NCI-H1048 (cell line): ENCODE measurements at places on chromosomes 16 and 17.

- DNase-seq = no peak
These were observed 4.4 kb downstream of the KDM6B start for GRCh38 chr17:7838090-7839075.

DNA sequence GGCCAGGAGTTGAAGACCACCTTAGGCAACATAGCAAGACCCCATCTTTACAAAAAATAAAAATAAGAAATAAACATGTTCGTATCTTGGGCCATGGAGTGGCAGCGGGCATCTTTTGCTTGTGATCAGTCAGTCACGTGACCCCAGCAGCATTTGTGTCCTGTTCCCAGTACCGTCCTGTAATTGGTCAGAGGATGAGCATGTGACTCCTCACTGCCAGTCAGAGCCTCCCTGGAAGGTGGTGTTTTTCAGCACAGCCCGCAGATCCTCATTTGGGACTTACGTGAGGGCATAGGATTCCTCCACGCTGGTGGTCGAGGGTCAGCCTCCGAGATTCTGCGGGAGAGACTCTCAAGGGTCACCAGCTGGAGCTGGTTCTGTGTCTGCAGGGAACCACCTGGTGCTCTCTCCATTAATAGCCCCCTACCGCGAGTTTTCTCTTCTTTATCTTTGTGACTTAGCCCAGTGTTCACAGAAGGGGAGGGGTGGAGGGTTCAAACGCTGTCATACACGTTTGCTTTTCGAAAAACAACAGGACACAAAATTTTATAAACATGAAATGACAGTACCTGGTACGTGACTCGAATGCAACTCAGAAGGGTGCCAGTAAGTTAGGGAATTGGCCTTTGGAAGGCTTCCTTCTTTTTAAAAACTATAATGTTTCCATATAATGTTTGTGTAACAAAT, 17.2 kb downstream of the MRC2 start:
- DNase-seq = no peak

GRCh38 chr16:85005285-85006069, 5.9 kb downstream of the ZDHHC7 start:
- DNase-seq = no peak

- DNase-seq = no peak
These were observed 124.5 kb downstream of the PRKCB start for GRCh38 chr16:23960081-23960885.

DNA sequence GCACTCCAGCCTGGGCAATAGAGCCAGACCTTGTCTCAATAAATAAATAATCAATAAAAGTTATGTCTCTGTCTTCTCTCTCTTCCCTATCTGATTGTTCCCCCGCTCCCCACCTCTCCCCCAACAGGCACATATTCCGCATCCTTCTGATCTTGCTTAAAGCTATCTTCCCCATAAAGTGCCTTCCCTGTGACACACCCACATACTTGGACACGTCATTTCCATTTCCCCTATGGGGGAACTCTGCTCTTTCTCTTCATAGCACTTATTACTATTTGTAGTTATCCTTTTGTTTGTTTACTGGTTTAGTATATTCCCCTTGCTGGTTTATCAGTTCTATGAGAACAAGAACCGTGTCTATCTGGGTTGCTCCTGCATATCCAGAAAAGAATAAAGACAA, 14.9 kb downstream of the MYO1D start:
- no peak for DNase-seq

DNA sequence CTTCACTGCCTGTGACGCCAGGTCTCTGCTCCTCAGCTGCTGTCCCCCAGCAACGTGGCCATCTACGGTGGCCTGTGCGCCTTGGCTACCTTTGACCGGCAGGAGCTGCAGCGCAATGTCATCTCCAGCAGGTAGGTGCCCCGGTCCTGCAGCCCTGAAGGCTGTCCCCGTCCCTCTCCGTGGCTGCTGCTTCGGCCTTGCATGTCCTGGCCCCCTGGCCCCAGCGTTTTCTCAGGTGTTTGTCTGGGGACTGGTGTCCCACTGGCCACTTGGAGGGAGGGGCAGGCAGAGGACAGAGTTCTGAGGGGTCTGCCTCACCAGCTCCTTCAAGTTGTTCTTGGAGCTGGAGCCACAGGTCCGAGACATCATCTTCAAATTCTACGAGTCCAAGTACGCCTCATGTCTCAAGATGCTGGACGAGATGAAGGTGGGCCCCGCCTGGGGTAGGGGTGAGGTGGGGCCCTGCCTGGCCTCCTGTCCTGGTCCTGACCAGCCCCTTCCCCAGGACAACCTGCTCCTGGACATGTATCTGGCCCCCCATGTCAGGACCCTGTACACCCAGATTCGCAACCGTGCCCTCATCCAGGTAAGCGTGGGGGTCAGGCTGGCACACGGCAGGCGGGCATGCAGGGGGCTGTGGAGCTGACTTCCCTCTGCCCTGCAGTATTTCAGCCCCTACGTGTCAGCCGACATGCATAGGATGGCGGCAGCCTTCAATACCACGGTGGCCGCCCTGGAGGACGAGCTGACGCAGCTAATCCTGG, 4.4 kb downstream of the GPS1 start:
- no peak for DNase-seq

- DNase-seq = no peak
These were observed 12.0 kb downstream of the CORO7 start for GRCh38 chr16:4404247-4404966.

GRCh38 chr16:71883849-71884638, at the start of gene ZNF821:
Gene ZNF821, minus strand, starts transcription at chr16:71884182. Its CDS starts 4,236 bp downstream, at chr16:71879946.
- peak; percentile 48 for DNase-seq

DNA sequence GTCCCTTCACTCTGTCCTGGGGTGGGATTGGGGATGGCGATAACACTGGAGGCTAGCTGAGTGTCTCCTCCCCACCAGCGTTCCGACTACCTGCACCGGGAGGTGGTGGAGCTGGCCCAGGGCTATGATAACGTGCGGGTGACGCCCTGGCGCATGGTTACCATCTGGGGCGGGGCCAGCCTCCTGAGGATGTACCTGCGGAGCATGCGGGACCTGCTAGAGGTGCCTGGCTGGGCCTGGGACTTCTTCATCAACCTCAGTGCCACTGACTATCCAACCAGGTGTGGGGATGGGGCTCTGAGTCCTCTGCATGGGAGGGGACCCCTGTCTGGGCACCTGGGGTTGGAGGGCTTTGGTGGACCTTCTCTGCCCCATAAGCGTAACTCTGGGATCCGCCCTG, 8.8 kb downstream of the XYLT2 start:
- no peak for DNase-seq

- DNase-seq = no peak
These were observed 43.4 kb downstream of the ADCY7 start for GRCh38 chr16:50309527-50310307.

- peak; percentile 17 for DNase-seq
These were observed at the start of gene SIAH1 for GRCh38 chr16:48385253-48386150. Gene SIAH1, minus strand, starts transcription at chr16:48385413. Its CDS starts 22,985 bp downstream, at chr16:48362428.

DNA sequence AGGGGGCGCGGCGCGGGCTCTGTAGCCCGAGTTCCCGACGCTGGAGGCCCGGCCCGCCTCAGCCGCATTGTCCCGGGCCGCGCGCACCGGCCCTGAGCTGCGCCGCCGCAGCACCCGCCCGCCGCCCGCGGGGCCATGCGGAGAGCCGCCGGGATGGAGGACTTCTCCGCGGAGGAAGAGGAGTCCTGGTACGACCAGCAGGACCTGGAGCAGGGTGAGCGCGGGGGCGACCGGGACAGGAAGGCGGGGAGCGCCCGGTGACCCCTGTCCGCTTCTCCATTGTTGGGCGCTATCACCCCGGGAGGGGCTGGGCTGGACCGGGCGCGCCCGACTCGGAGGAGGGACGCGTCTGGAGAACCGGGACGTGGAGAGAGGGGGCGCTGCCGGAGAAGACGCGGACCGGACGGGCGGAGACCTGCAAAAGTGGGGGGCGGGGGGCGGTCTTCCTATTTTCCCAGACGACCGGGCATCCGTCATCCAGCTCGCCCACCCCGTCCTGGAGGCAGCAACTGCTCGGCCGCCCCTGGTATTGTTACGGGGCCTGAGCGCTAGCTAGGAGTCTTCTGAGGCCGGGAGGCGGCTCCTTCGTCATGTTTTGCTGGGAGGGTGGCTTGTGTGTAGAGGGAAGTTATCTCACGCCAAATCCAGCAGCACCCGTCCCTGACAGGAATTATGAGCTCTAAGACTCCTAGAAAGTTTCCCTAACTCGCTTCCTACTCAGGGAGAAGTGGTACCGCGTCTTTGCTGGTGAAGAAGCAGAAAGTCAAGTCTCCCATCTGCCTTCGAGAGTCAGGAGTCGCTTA, 678 bp downstream of the CDR2L start:
- DNase-seq = no peak

DNA sequence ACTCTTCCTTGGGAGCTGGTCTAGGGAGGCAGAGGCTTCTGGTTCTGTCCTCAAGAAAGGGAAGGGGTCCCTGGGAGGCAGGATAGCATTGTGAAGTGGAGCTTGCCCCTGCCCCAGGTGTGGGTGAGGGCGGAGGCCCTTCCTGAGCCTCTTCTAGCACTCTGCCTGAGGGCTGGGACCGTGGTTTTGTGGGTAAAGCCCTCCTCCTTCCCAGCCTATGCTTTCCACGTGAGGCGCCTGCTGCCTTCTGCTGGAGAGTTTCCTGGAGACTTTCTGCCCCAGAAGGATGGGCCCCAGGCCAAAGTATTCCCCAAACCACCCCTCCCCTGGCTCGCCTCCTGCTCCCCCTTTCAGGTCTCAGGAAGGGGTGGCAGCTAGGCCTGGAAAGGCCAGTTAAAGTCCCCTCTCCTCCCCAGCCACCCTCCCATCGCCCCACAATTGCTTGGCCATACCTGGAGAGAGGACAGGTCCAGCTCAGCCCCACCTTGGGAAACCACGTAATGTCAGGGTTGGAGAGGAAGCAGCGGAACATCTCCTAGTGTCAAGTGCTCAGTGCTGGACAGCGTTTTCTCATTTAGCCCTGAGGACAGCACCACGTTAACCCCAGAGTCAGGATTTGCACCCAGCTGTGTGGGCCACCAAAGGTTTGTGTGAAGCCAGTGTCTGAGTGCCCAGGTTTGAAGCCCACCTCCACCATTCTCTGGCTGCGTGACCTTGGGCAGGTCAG, 5.6 kb downstream of the SBK1 start:
- DNase-seq = no peak
